Stimulated activated CD4-positive, alpha-beta T cell treated with anti-CD3 and anti-CD28 coated beads, Interleukin-2, amount 100 ng/mL, for 24 hours (primary cell): ENCODE measurements at places on chromosomes 5 and 9.

GRCh38 chr5:35626553-35626952, 8.9 kb downstream of the SPEF2 start:
- DNase-seq, result no peak

DNA sequence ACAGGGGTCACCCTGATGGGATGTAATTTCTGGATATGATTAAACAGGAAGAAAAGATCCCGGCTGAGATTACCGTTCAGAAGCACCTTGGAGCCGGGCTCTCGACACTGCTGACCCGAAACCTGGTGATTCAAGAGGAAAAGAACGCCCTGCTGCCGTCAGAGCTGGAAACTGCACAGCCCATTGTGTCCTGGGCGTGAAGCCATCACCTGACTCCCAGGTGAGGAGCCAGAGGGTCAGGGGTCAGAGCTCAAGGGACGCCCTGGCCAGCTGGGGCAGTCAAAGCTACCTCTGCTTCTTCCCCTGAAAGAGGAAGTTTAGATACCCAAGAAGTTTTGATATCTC, 17.8 kb upstream of the SLC12A7 start:
- DNase-seq, result no peak

DNA sequence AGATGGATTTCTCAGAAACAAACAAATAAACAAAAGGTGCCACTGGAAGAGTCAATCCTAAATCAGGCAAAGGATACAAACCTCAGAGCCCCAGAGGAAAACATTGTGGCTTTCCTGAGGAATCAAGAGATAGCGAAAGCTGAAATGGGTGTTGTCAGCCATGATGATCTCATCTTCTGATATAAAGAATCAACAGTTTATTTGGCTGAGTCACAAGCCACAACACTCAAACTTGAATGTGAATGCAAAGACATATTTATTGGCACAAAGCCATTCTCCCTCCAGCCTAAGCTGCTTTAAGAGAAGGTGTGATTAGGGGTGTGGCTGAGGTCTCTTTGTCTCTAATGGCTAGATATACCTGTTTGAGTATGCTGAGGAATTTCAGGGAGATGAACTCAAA, 73.3 kb upstream of the NREP start:
- DNase-seq, result no peak

GRCh38 chr5:62030326-62030725, 275.7 kb upstream of the KIF2A start:
- DNase-seq, result no peak
